Karpas-422 (cell line): ENCODE measurements at places on chromosomes 5 and 9. TPM values are rescaled to one million over a fixed set of nuclear protein-coding genes. Genes with fewer than 3 reads are reported as not detected.

DNA sequence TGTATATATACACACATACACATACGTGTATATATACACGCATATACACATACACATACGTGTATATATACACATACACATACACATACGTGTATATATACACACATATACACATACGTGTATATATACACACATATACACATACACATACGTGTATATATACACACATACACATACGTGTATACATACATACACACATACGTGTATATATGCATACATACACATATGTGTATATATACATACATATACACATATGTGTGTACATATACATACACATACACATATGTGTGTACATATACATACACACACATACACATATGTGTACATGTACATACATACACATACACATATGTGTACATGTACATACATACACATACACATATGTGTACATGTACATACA, 82.6 kb downstream of the SYK start:
- peaks cover 9% of the 10 kb centered on the region for H3K4me1 ChIP-seq
- no peak overlapping the region for H3K27ac ChIP-seq
- DNase-seq, result no peak
- no peaks in the 10 kb centered on the region for H3K27me3 ChIP-seq

DNA sequence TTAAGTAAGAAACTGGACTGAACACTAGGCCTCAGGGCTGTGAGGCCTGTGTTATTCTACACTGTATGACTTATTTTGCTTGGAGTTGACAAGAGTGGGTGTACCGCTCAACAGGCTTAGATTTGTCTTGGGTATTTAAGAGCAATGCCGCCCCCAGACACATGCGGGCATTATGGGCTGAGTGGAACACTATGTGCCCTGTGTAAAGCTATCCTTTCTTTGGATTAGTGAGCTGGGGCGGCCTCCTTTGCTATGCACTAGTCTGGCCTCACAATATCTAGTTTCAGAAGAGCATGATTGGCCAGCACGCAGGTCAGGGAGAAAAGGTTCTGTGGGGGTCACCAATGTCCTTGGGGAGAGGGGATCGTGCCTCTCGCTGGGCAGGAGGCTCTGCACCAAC, 206.3 kb upstream of the GDNF start:
- no peaks in the 10 kb centered on the region for H3K27me3 ChIP-seq
- H3K4me1 ChIP-seq, result no peaks in the 10 kb centered on the region
- H3K36me3 ChIP-seq, result no peaks in the 10 kb centered on the region
- DNase-seq, result no peak

GRCh38 chr5:123585871-123586270, 73.9 kb downstream of the CSNK1G3 start:
- no peak overlapping the region for H3K27ac ChIP-seq
- no peaks in the 10 kb centered on the region for H3K27me3 ChIP-seq
- DNase-seq, result no peak
- no peak overlapping the region for H3K4me3 ChIP-seq
- H3K4me1 ChIP-seq, result no peaks in the 10 kb centered on the region
- H3K36me3 ChIP-seq, result no peaks in the 10 kb centered on the region

- no peak overlapping the region for H3K4me3 ChIP-seq
- H3K4me1 ChIP-seq, result no peaks in the 10 kb centered on the region
- H3K27me3 ChIP-seq, result no peaks in the 10 kb centered on the region
These were observed 37.1 kb downstream of the GLIS3 start for GRCh38 chr9:4262735-4263141.

DNA sequence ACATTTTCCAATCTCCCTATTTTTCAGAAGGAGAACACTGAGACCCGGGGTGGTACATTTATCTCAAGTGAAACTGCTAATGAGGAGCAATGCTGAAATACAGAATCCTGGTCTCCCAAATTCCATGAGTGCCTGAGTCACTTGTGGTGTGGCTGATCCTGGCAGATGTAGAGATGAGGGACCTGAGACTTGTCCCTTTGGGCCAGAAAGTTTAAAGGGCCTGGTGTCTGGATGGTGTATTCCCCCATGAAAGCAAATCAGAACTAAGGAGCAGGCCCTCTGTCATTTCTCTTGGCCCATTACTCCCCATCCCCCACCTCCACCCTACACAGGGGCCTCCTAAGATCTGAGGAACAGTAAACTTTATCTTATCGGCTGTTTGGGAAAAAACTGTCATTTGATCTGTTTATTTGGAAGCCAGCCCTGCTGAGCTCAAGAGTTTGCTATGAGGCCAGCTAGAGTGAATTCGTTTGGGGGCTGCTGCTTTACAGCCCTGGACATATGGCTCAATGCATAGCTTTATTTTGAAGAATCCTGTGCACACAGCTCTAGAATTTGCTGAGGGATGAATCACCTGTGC, 140.3 kb downstream of the LHFPL2 start:
- no peak for DNase-seq
- no peaks in the 10 kb centered on the region for H3K27me3 ChIP-seq
- H3K4me3 ChIP-seq, result peak overlapping the region; percentile 77; the same call in 1 of the 2 replicates
- no peak overlapping the region for H3K27ac ChIP-seq
- H3K36me3 ChIP-seq, result peaks cover 5% of the 10 kb centered on the region; the same call in 1 of the 2 replicates

- no peaks in the 10 kb centered on the region for H3K27me3 ChIP-seq
- peak; percentile 62 for DNase-seq
- H3K4me3 ChIP-seq, result no peak overlapping the region
- H3K4me1 ChIP-seq, result peaks cover 9% of the 10 kb centered on the region
- H3K27ac ChIP-seq, result no peak overlapping the region
- H3K36me3 ChIP-seq, result no peaks in the 10 kb centered on the region
These were observed 58.3 kb downstream of the MFAP3 start for GRCh38 chr5:154097031-154097430.

DNA sequence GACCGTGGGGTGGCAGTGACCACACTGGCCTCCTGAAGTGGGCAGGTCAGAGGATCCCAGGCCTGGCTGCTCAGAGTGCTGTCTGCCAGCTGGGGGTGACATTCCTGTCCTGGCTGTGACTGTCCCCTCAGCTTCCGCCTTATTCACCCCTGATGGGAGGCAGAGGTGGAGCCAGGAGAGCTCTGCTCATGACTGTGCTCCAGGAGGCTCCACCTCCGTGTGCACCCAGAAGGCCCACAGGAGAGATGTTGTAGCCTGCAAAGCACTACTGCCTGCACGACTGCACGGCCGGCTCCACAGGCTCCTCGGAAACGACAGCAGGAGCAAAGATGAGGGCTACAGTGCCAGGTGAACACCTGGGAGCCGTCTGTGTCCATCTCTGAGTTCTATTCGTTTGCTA, 60.9 kb downstream of the ROPN1L start:
- H3K27ac ChIP-seq, result no peak overlapping the region
- no peak for DNase-seq
- H3K27me3 ChIP-seq, result no peaks in the 10 kb centered on the region
- peaks cover 21% of the 10 kb centered on the region for H3K4me1 ChIP-seq

DNA sequence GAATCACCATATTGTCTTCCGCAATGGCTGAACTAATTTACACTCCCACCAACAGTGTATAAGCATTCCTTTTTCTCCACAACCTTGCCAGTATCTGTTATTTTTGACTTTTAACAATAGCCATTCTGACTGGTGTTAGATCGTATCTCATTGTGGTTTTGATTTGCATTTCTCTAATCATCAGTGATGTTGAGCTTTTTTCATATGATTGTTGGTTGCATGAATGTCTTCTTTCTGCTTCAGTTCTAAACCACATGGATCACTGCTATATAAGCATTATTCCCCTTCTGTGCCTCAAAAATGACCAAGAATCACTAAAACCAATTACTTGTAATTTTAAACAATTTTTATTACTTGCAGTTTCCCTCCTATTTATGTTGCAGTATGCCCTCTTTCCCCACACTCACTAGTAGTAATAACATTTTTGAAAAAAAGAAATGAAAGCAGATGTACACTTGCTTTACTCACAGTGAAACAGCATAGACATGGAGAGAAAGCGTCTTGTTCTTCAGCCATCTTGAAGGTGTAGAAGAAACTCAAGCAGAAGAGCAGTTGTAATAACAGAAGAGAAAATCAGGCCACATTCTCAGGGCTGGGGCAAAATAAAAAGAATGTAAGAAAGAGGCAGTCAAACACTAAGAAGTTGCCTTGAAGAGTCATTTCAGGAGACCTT, 4.5 kb upstream of the TMEM252 start:
- no peaks in the 10 kb centered on the region for H3K36me3 ChIP-seq
- H3K4me1 ChIP-seq, result peaks cover 14% of the 10 kb centered on the region
- no peak overlapping the region for H3K27ac ChIP-seq
- no peaks in the 10 kb centered on the region for H3K27me3 ChIP-seq

- DNase-seq, result no peak
- H3K27me3 ChIP-seq, result no peaks in the 10 kb centered on the region
- no peaks in the 10 kb centered on the region for H3K4me1 ChIP-seq
- no peak overlapping the region for H3K4me3 ChIP-seq
- no peak overlapping the region for H3K27ac ChIP-seq
These were observed 146.8 kb downstream of the MUSK start for GRCh38 chr9:110815361-110815760.

- no peaks in the 10 kb centered on the region for H3K36me3 ChIP-seq
- no peak overlapping the region for H3K27ac ChIP-seq
- H3K27me3 ChIP-seq, result no peaks in the 10 kb centered on the region
- DNase-seq, result no peak
These were observed 31.8 kb downstream of the ZFAND5 start for GRCh38 chr9:72333197-72333596.

DNA sequence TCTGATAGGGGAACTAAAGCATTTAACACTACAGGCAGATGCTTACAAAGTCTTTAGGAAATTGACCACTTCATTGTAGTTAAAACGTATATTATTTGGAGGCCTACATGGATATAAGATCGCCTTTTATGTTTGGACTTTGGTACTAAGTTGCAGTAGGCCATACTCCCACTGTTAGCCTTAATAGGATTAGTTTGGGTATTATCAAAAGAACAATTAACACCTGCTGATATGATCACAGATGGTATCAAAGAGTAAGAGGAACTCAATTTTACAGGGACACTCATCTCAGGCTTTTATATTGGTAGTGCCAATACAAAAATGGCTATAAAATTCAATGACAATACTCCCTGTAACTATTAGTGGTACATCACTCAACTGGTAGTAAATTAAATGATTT, 1183.0 kb downstream of the MAT2B start:
- H3K4me1 ChIP-seq, result no peaks in the 10 kb centered on the region
- H3K4me3 ChIP-seq, result no peak overlapping the region
- no peaks in the 10 kb centered on the region for H3K27me3 ChIP-seq
- DNase-seq, result no peak
- H3K27ac ChIP-seq, result no peak overlapping the region

DNA sequence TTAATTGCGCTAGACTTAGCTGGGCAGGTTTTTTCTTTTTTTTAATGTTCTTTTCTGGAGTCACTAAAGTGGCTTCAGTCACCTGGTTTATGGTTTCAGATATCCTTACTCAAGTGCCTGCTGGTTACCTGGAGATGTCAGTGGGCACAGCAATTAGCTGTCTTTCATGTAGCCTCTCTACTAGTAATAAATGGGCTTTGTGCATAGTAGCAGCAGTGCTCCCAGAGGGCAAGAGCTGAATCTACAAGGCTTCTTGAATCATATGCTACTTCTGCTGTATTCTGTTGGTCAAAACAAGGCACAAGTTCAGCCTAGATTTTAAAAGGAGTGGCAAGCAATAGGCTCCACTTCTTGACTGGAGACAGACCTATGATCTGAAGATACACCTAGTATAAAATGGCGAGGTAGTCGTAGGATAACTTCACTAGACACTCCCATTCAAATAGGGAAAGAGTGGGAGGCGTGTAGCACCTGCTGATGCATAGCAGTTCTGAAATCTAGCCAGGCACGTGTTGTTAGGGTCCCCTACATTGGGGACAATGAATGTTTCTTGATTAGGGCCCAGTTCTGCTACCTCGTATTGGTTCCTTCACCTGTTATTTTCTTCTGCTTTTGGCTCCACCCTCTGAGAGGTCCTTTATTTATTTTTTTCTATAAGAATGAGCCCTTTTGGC, 7.0 kb downstream of the SCAMP1 start:
- DNase-seq, result peak; percentile 63
- H3K36me3 ChIP-seq, result no peaks in the 10 kb centered on the region
- no peak overlapping the region for H3K4me3 ChIP-seq
- H3K27ac ChIP-seq, result no peak overlapping the region
- H3K4me1 ChIP-seq, result peaks cover 63% of the 10 kb centered on the region

DNA sequence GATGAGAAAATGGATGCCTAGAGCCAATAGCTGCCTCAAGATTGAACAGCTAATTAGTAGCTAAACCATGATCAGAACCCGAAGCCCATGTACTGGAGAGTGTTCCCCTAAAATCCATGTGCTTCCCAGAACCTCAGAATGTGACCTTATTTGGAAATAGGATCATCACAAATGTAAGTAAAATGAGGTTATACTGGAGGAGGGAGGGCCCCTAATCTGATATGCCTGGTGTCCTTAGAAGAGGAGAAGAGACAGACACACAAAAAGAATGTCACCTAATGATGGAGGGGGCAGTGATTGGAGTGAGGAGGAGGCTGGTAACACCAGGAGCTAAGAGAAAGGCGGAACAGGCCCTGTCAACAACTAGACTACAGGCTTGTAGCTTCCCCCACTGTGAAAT, 41.3 kb upstream of the FBP1 start:
- no peak overlapping the region for H3K4me3 ChIP-seq
- H3K27ac ChIP-seq, result no peak overlapping the region
- no peaks in the 10 kb centered on the region for H3K27me3 ChIP-seq
- H3K4me1 ChIP-seq, result no peaks in the 10 kb centered on the region

DNA sequence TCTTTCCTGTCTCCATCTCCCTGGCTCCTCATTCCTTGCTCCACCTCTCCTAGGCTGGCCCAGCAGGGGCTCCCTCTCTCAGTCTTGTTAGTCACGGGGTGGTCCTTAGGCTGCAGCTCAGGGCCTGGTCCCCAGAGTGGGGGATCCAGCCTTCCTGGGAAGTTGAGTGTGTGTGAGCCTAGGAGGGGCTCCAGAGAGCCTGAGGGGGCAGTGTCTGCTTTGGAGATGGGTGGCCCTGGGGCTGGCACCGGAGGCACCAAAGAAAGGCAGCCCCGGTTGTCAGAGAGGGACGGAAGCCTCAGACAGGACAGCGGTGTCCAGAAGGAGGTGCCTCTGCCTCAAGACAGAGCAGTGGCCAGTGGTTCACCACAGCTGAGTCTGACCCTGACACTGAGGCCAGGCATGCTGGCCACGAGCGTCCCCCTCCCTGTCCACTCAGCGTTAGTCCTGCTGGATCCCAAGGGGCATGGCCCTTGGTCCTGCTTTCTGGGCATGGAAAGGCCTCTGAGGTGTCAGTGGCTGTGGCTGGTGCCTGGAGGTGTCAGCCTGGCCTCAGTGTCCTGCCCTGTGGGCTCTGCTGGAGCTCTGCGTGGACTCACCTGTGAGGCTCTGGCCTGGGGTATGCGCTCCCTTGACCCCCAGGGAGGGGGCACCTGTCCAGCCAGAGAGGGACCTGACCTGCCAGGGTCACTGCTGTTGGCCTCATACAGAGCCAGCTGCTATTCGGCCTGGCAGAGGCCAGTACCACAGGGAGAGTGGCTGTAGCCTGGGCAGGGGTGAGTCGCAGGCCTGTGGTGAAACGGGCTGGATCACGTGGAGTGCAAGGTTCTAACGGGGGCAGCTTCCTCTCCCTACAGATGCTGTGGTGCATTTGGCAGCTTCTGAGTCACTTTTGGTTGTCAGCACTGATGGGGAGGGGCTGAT, 130.6 kb downstream of the CACNA1B start:
- H3K4me3 ChIP-seq, result no peak overlapping the region
- no peak overlapping the region for H3K27ac ChIP-seq
- H3K36me3 ChIP-seq, result no peaks in the 10 kb centered on the region
- H3K27me3 ChIP-seq, result no peaks in the 10 kb centered on the region
- H3K4me1 ChIP-seq, result no peaks in the 10 kb centered on the region

The PLAC8L1 gene
- 2.0 TPM in 1 of 2 replicates, not detected in the other for total RNA-seq

The SLC6A18 gene
- not detected in 2 replicates for total RNA-seq

The PCDHA9 gene
- total RNA-seq, result not detected in 2 replicates

The C5orf58 gene
- 7.8 TPM in 1 of 2 replicates, not detected in the other for total RNA-seq

The SURF6 gene
- 5.6 and 22.9 TPM in 2 replicates for total RNA-seq

The ZNF454 gene
- total RNA-seq, result not detected in 2 replicates

The IL33 gene
- not detected in 2 replicates for total RNA-seq

The RRAGA gene
- total RNA-seq, result 23.8 and 32.0 TPM in 2 replicates

The ADGRD2 gene
- not detected in 2 replicates for total RNA-seq

The MELK gene
- total RNA-seq, result 16.0 and 22.2 TPM in 2 replicates
